ENCODE measurements at places on chromosomes 7 and 10.

DNA sequence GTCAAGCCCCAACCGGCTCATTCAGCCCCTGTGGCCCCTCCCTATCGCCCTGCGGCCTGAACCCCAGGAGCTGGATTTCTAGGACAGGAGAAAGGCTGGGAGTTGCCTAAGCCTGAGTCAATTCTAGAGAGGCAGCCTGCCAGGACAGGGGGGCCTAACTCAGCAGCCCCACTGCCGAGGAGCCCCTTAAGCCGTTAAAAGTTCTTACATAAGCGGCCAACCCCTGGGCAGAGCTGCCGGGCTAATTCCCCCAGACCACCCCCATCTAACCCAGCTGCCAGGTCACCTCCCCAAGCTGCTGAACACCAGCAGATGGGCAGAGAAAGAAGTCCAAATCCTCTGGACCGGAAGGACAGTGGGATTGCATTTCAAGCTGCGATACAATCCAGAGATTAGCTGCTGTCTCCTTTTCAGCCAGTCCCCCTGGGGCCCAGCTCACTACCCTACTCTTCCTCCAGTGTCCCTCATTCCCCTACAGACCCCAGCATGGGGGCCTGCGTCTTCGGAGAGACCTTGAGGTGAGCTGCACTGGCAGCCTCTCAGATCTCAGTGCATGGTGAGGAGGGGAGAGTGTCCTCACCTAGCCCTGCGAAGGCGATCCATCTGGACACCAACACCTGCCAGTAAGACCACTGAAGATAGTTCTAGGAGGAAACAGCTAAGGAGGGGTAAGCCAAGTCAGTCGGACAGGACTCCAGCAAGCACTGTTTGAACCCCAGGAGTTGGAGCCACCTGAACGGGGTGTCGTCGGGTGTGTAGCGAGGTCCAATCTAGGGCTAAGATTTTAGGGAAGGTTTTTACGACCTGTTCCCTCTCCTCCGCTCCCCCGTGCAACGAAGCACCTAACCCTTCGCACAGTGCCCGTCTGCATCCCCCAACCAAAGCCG, 830 bp downstream of the IMPDH1 start:
- DNase-seq, result no peak

GRCh38 chr10:62708569-62708968, 96.0 kb upstream of the ADO start:
- no peak for DNase-seq

DNA sequence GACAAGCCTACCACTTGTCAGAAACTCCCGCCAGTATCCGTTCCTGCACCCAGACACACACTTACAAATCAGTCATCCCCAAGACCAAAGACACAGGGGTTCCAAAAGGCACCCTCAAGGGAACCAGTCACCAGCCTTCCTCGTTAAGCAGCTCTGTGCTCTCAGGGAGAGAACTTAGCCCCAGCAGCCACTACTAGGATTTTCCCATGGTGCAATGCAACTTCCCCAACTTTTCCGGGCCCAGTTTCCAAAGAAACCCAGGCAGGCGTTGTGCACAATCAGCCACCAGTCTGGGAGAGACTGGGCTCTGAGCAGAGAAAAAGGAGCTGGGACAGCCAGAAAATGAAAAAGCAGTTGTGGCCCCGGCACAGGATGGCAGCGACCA, 1.2 kb downstream of the DLG5 start:
- peak; percentile 70 for DNase-seq

DNA sequence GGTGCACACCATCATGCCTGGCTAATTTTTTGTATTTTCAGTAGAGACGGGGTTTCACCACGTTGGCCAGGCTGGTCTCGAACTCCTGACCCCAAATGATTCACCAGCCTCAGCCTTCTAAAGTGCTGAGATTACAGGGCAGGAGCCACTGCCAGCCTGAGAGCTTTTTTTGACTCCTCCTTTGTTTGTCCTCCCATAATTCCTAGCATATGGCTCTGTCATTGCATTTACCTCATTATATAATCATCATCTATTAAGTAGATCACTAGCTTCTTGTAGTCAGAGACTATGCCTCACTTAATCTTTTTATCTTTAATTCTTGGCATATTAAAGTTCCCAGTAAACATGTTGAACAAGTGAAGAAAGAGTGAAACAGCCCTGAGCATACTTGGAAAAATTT, 82.1 kb downstream of the CPEB3 start:
- DNase-seq, result no peak

- no peak for DNase-seq
Observed at GRCh38 chr10:92918603-92919002, 70.3 kb downstream of the EXOC6 start.

DNA sequence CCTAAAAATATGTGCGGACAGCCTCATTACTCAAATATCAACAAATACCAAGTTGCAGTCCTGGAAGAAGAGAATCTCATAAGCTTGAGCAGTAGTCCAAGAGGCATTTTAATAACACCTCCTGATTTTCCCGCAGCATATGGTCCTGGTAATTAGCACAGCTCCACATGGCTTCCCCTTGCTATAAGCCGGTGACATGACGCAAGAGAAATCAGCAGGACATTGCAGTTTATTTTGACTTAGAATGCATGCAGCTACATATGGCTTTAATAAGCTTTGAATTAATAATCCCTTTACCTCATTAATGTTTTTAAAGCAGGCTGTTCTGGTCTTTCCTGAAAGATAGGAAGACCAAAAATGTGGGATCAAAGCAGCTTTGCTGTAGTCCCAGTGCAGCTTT, 137.6 kb downstream of the RAMP3 start:
- DNase-seq, result no peak

DNA sequence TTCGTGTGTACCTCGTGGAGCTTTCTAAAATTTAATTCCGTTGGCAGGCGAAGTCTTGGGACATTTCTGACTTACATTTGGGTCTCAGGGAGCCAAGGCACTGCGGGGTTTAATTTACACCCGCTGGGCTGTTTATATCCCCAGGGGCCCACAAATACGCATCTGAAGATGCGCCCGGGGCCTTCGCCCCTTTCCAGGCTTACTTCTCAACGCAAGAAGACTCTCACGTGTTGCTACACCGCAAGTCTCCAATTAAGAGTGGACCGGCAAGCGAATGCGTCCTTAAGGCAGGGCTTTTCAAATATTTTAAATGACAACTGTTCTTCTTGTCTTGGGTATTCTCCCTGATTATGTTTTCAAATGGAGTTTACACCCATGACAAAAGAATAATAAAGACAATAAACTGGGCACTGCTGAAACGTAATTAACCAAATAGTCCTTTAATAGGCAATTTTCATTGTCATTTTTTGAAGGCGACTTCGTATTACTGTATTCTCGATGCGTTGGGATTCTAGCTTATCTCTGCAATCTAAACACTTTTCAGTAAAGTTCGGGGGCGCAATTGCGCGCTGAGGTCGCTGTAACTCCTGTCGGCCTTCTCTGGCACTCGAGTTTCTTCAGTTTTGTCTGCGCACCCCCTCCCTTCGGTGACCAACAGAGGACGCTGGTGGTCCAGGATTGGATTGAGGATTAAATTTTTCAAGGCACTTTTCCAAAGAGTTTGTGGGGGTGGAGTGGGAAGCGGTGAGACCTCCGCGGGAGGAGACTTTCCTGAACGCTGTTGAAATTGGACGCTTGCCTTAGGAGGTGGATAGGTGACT, 837 bp upstream of the IGFBP3 start:
- DNase-seq, result peak; percentile 62
